Activated CD8-positive, alpha-beta memory T cell treated with anti-CD3 and anti-CD28 coated beads for 48 hours (primary cell): ENCODE measurements at places on chromosomes 6 and 20.

DNA sequence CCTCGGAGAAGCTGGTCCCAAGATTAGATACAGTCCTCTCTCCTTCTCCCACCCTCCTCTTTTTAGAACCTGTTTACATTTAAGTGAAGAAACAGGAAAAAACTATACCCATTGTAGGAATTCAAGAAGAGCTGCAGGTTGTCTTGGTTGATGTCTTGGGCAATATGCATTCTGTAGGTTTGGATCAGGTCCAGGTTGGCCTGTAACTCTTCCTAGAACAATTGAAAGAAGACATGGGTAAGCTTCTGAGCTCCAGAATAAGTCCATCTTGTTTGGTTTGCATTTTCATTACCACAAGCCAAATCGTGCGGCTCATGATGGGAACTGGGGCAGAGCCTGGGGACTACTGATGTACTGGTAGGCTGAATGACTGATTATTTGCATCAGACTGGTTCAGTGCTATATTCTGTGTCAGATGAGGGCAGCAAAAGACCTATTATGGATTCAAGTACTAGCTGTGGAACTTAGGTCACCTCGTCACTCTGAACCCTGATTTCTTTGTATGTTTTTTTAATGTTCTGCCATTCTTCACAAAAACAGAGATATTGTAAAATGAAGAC lies 20.3 kb upstream of the SLA2 start:
- no peak for DNase-seq

GRCh38 chr6:161353208-161353613 lies 79.3 kb upstream of the AGPAT4 start:
- no peak for DNase-seq

DNA sequence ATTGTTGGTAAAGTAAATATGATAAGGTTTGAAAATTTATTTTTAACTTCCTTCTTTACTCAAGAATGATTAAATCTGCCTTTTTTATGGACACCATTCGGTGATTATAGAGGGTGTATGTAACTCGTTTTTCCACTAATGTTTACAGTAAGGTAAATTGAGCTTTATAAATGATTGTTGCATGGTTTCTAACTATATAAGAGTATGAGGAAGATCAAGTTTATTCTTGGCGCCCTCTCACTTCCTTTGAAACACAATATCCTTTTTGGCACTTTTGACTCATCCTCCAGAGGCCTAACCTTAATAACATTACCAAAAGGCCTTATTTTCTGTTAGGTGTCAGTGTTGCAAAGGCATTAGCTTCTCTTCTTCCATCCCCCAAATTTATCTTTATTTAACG lies 41.8 kb upstream of the MTRF1L start:
- DNase-seq = no peak

- DNase-seq = no peak
Observed at GRCh38 chr6:106182455-106182854, 96.3 kb downstream of the PRDM1 start.

- DNase-seq = no peak
Observed at GRCh38 chr20:41214202-41214601, 76.9 kb downstream of the PLCG1 start.

DNA sequence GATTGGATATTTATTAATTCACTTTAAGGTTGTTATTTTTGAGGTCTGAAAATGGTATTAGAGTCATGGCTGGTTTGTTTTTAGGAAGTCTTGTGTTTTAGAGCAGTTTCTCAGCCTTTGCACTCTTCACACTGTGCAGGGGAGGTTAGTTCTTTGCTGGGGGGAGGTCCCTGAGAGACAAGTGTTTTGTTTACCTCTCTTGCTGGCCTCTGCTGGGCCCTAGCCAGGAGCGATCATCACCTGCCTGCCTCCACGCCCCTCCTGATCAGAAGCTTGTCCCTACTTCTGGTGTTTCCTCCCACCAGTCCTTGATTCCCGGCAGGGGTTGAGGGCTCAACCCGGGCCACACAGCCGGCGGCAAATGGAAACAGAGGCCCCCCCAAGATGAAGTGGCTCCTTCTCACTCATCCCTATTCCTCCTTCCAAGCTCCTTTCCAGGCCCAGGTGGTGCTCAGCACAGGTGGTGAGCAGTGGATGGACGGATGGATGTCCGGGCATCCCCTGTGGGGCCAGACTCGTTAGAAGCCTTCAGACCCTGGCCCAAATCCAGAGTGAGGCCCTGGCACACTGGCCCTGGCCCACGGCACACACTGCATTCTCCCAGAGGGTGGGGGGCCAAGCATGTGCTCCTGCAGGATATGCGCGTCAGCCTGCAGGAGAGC lies 51.3 kb downstream of the GRM4 start:
- DNase-seq = no peak

DNA sequence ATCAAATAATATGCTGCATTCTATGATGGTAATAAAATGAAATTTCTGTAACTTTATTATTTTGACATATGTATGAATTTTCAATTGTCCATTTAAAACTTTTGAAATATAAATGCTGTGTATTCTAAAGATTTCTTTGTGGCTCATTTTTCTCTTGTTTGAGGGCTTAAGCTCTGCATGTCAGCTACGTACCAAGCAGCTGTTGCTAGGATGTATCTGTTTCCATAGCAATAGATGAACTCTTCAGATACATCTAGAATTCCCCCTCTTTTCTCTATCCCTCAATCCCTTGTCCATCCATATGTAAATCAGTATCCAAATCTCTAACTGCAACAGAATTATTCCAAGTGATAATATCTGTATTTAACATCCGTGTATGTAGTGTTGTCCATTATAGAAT lies 76.5 kb upstream of the OPRM1 start:
- DNase-seq = no peak

GRCh38 chr6:137291441-137291840 lies 72.3 kb upstream of the IFNGR1 start:
- no peak for DNase-seq

GRCh38 chr20:2762578-2763131 lies 37.8 kb downstream of the CPXM1 start:
- DNase-seq = no peak

DNA sequence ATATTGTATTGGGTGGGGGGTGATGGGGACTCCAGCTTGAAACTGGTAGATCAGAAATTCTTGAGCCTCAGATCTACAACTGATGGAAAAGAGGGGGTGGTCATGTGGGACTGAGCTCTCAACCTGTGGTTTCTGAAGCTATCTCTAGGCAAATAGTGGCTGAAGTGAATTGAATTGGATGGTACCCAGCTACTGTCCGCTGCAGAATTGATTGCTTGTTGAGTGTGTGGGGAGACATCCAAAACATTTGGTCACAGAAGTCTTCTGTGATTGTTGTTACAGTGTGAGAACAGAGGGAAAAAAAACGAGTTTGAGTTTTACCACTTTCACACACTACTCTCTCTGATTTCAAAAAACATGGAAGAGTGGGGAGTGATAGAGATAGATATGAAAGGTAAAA lies 14.8 kb downstream of the CDS2 start:
- DNase-seq = no peak

DNA sequence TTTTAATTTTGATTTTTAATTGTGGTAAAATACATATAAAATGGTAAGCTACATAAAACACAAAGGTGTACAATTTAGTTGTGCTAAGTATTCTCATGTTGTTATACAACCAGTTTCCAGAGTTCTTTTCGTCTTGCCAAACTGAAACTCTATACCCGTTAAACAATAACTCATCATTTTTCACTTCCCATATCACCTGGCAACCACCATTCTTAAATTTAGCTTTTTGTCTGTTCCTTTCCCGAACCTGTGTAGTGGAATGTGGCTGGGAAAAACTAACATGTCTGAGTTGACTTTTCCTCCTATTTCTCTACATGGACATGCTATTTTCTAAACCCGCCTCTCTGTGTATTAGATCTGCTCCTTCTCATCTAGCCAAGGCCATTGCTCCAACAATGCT lies 27.6 kb downstream of the RPRD1B start:
- no peak for DNase-seq

GRCh38 chr6:71349976-71350615 lies 61.5 kb downstream of the OGFRL1 start:
- no peak for DNase-seq

DNA sequence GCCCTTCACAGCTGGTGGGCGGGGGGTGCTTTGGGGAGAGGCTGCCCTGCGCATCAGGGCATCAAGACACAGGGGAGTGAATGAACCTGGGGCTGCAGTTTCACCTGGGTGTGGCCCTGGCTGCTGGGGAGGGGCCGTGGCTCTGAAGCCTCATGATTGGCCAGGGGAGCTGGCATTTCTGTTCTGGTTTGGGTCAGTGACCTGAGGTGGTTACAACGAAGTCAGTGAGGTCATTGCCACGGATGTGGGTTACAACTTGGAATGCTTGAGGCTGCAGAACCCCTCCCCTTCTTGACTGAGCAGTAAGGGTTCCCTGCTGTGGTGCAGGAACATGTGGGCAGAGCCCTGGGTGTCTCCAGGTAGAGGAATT lies 3.0 kb downstream of the TCEA2 start:
- peak; percentile 52 for DNase-seq

DNA sequence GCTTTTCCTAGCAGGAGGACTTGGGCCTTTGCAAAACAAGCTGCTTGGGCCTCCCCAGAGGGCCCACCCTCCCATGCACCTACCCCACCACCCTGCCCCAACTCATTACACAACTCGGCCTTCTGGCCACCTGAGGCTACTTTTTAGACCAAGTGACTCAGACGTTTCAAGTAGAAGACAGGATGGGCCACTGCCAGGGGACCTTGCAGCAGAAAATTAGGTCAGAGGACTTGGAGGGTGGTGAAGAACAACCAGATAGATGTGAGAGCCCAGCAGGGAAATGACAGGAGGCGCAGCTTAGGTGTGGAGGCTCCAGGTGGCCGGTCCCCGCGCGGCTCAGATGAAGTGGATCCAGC lies 1.4 kb downstream of the PPP1R3D start:
- no peak for DNase-seq

DNA sequence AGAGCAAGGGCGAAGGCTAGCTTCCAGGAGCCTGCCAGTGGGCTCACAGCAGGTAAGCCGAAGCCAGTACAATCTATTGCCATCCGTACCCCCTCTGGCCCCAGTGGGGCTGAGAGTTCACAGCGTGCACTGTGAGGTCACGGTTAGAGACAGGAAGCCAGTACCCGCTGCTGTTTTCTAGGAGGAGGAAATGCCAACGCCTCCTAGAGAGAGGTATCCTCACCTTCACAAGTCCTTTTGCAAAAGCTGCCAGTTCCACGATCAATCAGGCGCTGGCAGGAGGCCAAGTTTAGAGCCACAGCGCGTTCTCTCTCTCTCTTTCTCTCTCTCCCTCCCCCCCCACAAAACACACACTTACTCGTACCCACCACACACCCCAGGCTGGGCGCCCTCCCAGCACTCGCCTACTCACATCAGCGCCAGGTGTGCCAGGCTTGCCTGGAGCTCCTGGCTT lies 22.5 kb downstream of the COL9A1 start:
- no peak for DNase-seq

- DNase-seq = no peak
Observed at GRCh38 chr6:76789580-76789979, 673.7 kb downstream of the HTR1B start.

DNA sequence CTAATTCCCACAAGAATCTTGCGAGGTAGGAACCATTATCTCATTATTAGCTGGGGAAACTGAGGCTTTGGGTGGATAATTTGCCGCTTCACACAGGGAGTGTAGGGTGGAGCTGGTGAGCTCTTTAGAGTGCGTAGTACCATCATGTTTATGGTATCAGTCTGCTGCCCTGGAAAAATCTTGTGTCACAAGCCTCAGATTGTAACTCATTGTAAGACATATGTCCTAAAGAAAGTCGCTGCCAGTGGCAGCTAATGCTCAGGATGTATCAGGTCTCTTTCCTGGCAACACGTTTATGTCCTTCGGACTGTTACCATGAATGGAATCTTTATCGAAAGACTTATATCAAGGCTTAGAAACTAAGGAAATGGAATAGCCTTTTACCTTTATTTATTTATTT lies 1.9 kb downstream of the ZFAND3 start:
- DNase-seq = no peak

DNA sequence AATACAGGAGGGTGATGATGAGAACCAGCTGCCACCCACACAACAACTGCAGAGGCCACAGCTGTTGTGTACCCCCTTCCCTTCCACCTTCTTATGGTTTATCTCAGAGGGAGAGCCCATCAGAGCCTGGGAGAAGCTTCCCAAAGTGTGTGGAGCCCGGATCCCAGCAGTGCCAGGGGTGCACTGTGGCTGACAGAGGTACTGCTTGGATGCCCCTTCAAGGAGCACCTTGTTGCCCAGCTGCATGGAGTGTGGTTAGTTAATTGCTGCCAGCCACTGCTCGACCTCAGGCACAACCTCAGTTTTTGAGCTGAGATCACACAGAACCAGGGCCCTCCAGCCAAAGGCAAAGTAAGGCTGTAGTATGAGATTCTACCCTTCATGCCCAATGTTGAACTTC lies 13.0 kb downstream of the PI3 start:
- DNase-seq = no peak

GRCh38 chr6:157715728-157716164 lies 107.3 kb upstream of the SNX9 start:
- DNase-seq = no peak

- no peak for DNase-seq
Observed at GRCh38 chr20:36591281-36591680, 14.3 kb upstream of the RAB5IF start.

DNA sequence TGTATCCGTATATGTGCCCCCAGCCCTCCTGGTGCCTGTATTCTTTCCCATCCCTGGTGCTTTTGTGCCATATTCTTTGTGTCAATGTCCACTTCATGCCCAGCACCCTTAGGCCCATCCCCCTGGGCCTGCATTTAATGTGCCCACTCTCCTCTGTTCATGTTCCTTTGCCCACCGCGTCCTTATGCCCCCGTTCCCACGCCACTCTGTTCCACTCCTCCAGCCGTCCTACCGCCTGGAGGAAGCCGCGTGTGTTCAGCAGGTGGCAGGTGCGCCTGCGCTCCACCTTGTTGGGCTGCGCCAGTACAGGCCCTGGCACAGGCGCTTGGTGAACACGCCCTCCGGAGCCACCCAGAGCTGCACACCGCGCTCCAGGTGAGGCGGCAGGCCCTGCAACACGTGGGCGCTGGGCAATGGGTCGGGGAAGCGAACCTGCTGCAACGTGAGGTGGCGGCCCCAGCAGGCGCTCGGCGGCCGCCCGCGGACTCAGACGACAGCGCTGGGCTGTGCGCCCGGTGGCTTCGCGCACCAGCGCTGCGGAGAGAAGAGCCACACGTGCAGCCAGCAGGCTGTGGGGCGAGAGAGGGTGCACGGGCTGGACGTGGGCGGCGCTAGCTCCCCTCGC lies 4.0 kb upstream of the FOXS1 start:
- DNase-seq = no peak

- no peak for DNase-seq
Observed at GRCh38 chr6:12403947-12404647, 113.9 kb downstream of the EDN1 start.

- DNase-seq = no peak
Observed at GRCh38 chr6:36539814-36540568, 7.3 kb downstream of the STK38 start.
